NCI-H460 (cell line): ENCODE measurements at places on chromosomes 12 and 14. TPM values are rescaled to one million over a fixed set of nuclear protein-coding genes. Genes with fewer than 3 reads are reported as not detected.

Gene RTL1
- not detected in 2 replicates for total RNA-seq

GRCh38 chr14:84806622-84807021, 723.3 kb upstream of the FLRT2 start:
- peak; percentile 54 for DNase-seq

DNA sequence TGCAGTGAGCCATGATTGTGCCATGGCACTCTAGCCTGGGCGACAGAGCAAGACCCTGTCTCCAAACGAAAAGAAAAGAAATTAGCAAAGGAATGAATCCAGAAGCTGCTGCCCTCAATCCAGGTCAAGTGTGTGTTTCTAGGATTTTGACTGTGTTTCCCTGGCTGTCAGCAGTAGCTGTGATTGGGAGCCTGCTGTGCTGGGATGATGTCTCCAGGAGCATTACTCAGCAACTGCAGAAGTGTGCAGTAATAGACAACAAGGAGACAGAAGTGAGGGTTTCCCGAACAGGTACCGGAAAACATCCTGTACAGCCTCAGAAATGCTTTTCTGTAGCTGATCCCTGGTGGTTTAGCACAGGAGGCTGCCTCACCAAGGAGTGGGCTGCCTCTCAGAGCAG, 492.5 kb downstream of the FUT8 start:
- no peak for DNase-seq

Gene RECQL
- 38.0 and 41.3 TPM in 2 replicates for total RNA-seq

Gene DENND5B
- total RNA-seq: 18.9 and 19.0 TPM in 2 replicates

Gene TIMM9
- total RNA-seq: 118 and 128 TPM in 2 replicates

DNA sequence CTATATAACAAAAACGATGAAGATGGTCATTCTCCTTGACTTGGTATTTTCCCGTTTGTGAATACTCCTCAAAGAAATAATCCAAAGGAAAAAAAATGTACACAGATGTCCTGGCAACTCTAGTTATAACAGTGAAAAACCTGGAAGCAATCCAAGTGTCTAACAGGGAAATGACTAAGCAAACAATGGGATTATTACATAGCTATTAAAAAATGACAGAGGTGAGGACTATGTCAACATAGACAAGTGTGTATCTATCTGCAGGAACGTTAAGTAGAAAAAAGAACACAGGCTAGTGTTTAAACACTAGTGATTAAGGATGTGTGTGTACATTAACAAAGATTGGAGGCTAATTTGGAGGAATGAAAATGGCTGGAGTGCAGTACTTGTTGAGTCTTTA, 5.9 kb upstream of the APOLD1 start:
- no peak for DNase-seq

GRCh38 chr14:58914279-58914855, 274.1 kb upstream of the DAAM1 start:
- DNase-seq: no peak

GRCh38 chr14:33629792-33630191, 321.1 kb downstream of the EGLN3 start:
- no peak for DNase-seq

DNA sequence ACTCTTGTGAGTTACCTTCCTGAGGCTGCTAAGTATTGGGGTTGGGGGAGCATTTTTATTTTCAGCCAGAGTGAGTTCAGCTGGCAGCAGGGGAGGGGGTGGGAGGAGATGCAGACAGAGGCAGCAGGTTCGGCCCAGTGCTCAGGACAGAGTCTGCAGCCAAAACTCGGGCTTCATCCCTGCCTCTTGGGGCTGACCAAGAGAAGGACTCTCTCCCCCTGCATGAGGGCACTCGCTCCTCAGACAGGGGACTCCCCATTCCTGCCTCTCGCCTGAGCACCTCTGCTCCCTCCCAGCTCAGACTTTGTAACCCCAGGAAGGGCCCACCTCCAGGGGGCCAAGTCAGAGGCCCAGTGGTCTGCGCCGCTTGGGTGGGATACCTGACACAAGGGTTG, 1.1 kb upstream of the AKT1 start:
- no peak for DNase-seq

GRCh38 chr12:109393437-109394345, 46.0 kb downstream of the MYO1H start:
- DNase-seq: peak; percentile 60

DNA sequence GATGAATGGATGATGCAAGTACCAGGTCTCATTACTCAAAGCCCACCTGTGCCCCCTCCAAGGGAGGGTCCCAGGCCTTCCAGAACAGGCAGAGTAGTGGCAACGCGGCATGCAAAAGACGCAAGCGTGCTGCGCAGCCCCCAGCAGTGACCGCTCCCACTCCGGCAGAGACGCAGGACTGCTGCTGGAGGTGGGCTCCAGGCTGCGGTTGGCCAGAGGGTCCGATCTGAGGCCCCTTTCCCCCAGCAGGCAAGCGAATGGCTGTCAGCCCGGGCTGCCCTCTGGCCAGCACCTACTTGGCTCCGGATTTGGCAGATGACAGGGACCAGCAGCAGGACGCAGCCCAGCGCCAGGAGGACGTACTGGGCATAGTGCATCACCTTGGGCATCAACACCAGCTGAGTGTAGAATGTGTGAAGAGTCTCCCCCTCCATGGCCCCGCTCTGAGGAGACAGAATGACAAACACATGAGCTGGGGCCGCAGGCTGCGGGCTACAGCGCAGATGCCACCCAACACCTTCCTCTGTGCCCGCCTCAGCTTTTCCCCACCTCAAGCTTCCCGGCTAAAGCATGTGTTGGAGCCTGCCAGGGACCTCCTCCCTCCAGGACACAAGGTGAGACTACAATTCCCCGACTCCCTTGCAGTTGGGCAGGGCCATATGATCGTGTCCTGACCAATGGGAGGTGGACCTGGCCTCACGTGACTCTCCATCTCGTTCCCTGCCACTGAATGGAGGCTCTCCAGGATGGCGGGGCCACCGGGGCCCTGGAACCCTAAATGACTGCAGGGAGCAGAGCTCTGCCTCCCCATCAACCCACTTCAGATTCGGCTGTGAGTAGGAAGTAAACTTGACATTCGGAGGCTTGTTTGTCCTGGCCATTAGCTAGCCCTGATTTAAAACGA, 77.4 kb downstream of the SCARB1 start:
- no peak for DNase-seq

Gene SDSL
- total RNA-seq: 1.8 and 2.5 TPM in 2 replicates

GRCh38 chr12:132638541-132639408, 20.2 kb downstream of the P2RX2 start:
- DNase-seq: peak; percentile 24

- DNase-seq: no peak
These were observed 1.2 kb upstream of the SIVA1 start for GRCh38 chr14:104751539-104752422.

Gene CHFR
- total RNA-seq: 17.3 and 20.7 TPM in 2 replicates

DNA sequence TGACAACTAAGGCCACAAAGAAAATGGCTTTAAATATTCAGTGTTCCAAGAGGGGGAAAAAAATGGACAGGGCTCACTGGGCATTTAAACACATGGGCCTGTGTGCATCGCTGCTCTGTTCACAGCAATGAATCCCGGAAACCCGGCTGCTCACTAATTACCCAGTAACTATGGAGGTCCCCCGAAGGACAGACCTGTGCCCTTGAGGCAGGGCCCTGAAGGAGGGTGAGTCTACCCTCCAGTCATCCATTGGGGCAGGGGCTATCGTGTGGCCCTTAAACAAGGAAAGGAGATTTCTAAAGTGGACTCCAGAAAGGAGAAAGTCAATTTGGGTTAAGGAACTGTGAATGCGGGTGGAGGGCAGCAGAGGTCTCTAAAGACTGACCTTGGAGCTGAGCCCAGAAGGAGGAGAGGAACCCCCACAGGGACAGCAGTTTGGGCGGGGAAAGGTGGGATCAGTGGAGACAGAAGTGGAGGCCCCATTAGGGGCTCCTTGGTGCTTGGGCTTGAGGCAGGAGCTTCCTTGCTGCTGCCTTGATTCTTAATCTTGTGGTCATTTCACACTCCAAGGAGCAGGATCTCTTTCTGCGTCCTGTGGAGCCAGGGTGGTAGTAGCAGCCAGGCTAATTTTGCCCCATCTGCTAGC, 1.4 kb upstream of the CLMN start:
- no peak for DNase-seq

DNA sequence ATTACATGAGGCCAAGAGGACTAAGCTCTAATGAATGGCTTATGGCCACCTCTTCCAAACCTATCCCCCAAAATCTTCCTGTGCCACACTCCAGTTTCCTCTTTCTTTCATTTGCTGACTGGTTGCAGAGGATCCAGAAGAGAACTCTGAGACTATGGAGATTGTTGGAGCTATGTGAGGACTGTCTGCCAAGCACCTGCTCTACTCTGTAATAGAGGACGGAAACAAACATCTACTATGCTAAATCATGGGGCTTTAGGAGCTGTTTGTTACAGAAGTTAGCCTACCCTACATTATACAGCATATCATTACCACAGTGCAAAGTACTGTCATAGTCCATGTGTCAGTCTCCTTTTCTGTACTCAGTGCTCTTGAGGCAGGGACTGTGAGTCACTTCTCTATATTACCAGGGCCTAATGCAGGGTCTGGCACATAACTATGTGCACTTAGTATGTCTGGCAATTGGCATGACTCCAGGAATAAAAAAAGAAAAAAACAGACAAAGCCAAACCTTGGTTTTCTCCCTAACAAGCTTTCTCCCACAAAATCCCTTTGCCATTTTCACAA, 95.1 kb downstream of the RPAP3 start:
- DNase-seq: no peak

Gene ZNF410
- 77.5 and 79.3 TPM in 2 replicates for total RNA-seq

DNA sequence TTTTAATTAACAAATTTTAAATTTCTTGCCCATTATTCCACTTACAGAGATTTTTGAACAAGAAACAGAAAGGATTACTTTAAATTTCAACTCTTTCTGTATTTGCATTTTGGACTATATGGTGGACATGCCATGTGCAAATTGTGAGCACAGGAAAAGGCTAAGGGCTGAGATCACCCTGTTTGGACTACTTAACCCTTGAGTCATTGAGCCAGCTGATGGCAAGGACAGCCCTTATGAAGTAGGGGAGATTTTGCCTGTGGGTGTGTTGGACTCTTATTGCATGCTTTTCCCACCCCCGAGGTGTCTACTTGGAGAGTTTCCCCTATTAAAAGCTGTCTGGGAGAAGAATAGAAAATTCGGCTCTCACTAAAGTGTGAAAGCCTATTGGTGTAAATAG, 17.2 kb downstream of the DERA start:
- DNase-seq: no peak

- no peak for DNase-seq
These were observed 29.7 kb downstream of the A2ML1 start for GRCh38 chr12:8852119-8852518.

DNA sequence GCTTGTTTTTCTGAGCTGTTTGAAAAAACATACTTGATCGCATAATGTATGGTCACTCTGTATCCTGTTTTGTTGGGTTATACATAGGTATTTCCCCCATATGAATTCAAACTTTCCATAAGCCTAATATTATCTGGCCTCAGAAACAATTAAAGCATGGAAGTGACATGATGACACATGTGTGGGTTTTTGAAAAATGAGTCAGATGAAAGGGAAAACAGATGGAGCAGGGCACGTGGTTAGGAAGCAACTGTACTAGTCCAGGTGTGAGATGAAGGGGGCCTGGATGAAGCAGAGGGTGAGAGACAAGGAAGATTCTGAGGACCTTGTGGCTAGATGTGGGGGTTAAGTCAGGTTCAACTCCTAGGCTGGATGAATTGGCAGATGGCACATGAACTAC, 92.7 kb upstream of the DNM1L start:
- DNase-seq: no peak

Gene ERBB3
- 0.78 and 1.1 TPM in 2 replicates for total RNA-seq

GRCh38 chr14:73936548-73936947, 13.3 kb downstream of the FAM161B start:
- DNase-seq: no peak

Gene NPFF
- total RNA-seq: 1.0 TPM in 1 of 2 replicates, not detected in the other

Gene GLT1D1
- total RNA-seq: not detected in 2 replicates

GRCh38 chr12:100326208-100326607, 30.7 kb upstream of the SLC17A8 start:
- no peak for DNase-seq

DNA sequence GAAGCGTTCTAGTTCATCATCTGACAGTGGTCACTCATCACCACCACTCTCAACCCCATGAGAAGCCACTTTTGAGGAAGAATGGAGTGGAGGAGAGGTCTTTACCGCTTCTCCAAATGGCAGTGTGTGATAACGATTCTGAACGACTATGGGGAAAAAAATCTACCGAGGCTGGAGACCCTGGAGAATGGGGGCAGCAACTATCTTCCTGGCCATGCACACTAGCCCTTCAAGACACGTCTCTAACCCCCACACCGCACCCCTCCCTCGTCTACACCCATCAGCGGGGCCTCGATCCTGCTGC, 365 bp downstream of the ING4 start:
- no peak for DNase-seq

DNA sequence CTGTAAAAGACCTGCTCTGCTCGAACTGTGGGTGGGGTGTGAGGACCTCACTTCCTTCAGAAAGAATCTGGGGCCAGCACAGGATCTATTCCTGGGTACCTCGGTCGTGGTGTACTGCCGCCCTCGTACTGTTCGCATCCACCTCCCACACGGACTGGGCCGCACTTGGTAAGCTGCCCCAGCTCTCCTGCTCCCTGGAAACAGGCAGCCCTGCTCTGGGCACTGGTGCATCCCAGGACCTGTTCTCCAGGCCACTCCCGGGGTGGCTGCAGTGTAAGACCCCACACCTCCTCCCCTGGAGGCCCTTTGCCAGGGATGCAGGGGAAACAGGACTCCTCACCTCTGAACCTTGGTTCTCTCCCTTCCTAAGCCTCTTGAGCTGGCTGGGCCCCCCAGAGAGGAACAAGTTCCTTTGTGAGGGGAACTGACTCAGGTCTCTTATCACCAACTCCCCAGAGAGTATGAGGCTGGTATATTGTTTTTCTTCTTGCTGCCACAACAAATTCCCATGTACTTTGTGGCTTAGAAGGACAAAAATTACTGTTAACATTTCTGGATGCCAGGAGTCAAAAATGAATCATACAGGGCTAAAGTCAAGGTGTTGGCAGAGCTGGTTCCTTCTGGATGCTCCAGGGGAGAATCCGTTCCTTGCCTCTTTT, 276.5 kb downstream of the NUAK1 start:
- no peak for DNase-seq

DNA sequence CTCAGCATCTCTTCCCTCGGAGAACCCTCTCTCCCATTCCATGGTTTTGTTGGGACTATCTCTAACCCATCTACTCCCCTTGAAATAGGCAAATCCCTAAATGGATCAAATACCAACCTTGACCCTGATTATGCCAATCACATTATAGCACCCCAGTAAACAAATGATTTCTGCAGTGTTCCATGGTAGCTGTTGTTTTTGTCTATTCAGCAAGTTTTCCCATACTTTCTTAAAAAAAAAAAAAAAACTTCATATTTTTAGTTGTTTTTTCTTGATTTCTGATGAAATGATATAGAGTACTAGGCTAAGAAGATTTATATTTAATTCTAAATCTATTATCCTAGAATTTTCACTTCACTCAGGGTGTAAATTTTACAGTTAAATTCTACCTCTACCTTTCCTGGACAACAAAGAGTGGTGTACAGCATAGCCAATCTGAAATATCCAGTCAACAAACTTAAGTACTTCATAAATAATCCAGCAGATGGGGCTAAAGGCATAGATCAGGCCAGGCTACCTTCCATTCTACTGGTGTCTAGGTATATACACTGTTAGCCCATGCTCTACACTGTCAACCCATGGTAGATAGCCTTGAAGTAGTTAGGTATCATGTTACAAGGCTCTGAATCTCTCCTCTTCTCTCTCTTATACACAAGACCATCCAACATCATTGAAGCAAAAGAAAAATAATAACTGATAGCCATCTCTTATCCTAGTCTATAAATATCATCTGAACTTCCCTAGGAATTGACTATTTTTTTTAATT, 82.2 kb downstream of the PLEKHG7 start:
- peak; percentile 73 for DNase-seq

Gene RNASE7
- not detected in 2 replicates for total RNA-seq

Gene FAM186B
- total RNA-seq: 0.22 and 0.23 TPM in 2 replicates

- no peak for DNase-seq
These were observed 64.8 kb upstream of the E2F7 start for GRCh38 chr12:77130193-77130592.
